ENCODE measurements at places on chromosomes 2 and 18.

DNA sequence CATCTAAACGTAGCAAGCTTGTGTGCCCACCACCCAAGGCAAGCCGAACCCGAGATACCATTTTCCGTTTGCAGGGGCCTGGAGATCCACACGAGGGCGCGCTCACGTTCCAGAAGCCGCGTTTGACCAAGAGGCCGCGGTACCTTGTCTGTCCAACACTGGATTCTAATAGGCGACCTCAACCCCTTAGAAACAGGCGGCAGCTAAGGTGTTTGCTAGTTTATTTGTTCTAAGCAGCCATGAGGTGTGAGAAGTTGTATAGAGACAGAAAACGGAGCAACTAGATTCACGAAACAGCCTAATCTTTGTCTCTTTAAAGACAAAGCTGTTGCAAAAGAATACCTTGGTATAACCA, 4.2 kb downstream of the HOXD11 start:
- no peak for DNase-seq

- no peak for DNase-seq
Observed at GRCh38 chr2:101617188-101617587, 80.3 kb upstream of the MAP4K4 start.

DNA sequence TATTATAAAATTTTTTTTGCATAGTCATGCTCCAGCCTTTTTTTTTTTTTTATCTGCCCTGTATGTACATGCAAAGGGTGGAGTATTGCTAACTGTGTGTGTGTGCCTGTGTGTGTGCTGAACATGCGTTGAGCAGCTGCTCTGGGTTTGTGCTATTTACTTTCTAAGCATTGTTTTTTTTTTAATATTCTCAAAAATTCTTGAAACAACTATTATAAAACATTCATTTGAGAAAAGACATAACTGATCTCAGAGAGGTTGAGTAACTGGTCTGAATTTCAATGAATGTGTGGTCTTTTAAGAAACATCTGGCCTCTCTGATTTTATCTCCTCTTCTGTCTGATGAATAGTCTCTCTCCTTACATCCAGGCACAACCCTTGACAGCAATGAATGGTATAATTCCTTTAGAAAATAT, 366.0 kb upstream of the SLC14A2 start:
- no peak for DNase-seq

DNA sequence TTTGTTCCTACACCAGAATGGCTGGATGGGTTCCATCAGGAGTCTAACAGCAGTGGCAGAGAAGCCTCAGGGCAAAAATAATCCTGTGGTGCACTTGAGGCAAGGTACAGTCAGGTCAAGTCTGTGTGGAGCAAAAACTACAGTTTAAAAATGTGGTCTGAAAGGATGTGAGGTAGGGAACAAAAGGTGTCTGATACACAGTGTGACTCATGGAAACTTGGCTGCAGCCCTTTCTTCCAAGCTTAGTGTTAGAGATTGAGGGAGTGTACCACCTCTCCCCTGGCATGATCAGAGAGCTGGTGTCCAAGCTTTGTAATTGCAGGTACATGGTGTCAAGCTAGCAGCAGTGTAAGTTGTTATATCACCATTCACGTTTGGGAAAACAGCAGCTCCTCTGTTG, 8.9 kb downstream of the ANKAR start:
- DNase-seq = no peak

- DNase-seq = no peak
Observed at GRCh38 chr2:217222309-217222910, 362.5 kb upstream of the TNP1 start.

DNA sequence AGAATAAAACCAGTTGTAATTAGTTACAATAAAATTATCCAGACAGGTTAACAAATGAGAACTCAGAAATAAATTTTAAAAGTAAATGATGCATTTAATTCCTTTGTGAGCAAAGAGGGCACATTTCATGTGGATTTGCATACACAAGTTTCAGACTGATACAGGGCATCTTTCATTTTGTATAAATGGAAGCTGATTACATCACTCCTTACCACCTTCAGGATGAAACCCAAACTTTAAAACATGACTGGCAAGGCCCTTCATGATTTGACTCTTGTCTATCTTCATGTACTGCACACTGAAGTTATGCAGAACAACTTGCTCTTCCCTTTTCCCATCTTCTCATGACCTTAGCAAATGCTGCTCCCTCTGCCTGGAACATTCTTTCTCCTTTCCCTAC, 26.9 kb downstream of the EFEMP1 start:
- DNase-seq = no peak

- no peak for DNase-seq
Observed at GRCh38 chr18:38497266-38497665, 931.7 kb upstream of the CELF4 start.

- no peak for DNase-seq
Observed at GRCh38 chr2:214593727-214594126, 182.9 kb downstream of the VWC2L start.

GRCh38 chr2:5923957-5924945, 232.1 kb downstream of the SOX11 start:
- DNase-seq = no peak

- no peak for DNase-seq
Observed at GRCh38 chr18:6747646-6748045, 18.1 kb downstream of the ARHGAP28 start.

DNA sequence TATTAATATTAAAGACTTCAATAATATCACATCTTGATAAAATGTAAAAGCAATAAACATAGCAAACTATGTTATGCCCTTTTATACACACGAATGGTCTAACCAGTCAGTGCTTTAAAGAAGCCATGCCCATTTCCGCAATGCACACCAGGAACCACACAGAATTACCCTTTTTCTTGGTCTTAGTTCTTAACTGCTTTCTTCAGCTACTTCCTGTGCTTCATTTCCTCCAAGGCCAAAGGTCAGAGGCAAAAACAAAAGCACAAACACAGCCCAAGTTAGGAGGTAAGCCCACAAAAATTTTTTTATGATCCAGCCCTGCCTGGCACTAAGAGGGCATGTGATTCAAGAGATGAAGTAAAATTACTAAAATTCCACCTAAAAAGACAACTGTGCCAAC, 267.2 kb downstream of the FBXO15 start:
- DNase-seq = no peak

GRCh38 chr2:29270701-29271121, 155.5 kb downstream of the CLIP4 start:
- DNase-seq = no peak

DNA sequence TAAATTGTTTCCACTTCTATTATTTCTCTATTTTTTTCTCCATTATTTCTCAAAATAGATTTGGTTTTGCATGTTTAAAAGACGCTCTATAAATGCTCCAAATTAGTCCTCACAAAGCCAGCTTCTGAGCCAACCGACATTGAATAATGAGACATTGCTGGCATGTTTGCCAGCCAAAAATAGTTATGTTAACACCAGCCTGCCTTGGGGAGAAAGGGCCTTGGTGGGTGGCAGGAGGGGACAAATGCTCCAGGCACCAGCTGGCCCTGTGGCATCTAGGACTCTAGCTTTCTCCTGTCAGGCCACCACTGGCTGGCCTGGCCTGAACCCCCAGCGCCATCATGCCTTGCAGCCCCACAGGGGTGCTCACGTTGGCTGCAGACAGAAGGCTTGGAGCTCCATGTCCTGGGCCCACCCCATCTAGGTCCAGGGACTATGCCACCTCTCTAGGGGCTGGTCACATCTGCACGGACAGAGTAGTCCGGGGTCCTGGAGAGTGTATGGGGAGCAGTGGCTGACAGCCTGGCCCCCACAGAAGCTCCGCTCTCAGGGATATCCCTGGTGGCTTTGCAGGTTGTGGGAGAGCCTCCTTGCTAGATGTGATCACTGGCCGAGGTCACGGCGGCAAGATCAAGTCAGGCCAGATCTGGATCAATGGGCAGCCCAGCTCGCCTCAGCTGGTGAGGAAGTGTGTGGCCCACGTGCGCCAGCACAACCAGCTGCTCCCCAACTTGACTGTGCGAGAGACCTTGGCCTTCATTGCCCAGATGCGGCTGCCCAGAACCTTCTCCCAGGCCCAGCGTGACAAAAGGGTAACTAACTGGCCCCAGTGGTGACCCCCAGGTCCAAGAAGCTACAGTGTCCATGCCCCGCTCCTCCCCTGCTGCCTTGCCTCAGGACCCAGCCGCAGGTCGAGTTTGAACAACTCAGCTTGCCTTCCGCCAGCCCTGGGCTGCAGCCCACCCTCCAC, 12.5 kb downstream of the ABCG8 start:
- DNase-seq = no peak

- DNase-seq = no peak
Observed at GRCh38 chr2:150144546-150145298, 342.7 kb downstream of the RND3 start.

DNA sequence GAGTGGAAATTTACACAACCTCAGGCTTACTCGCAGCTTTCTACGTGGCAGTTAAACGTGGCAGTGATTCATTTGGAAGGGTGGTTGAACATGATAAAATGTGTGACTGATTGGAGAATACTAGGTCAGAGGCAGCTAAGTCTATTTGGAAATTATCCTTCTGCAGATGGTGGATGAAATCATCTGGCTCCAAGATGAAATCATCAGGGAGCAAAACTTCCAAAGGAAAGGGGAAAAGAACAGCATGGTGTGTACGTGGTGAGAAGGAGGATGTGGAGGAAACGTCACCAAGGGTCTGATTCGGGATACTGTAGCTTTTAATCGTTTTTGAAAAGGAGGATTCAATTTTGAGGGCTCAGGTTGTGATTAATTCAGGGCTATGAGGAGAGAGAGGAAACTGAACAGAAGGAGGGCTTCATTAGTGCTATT, 47.9 kb downstream of the COL3A1 start:
- no peak for DNase-seq

DNA sequence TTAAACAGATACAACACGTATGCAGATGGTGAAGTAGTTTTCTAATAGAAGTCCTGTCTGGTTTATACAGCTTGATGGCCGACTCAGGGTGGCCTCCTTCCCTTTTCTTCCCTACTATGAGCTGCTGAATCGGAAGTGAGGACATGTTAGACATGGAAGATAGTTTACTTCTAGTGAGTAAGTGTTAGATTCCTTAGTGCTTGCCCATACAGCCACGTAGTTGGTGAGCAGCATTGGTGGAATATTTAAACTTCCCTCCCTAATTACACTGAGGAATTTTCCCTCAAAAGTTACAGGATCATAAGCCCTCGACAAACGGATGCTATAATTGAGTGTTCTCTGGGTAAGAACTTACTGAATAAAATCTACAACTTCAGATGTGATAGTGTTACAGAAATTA, 52.1 kb downstream of the RHBDD1 start:
- no peak for DNase-seq

GRCh38 chr2:18117592-18117991, 239.1 kb downstream of the KCNS3 start:
- DNase-seq = no peak

DNA sequence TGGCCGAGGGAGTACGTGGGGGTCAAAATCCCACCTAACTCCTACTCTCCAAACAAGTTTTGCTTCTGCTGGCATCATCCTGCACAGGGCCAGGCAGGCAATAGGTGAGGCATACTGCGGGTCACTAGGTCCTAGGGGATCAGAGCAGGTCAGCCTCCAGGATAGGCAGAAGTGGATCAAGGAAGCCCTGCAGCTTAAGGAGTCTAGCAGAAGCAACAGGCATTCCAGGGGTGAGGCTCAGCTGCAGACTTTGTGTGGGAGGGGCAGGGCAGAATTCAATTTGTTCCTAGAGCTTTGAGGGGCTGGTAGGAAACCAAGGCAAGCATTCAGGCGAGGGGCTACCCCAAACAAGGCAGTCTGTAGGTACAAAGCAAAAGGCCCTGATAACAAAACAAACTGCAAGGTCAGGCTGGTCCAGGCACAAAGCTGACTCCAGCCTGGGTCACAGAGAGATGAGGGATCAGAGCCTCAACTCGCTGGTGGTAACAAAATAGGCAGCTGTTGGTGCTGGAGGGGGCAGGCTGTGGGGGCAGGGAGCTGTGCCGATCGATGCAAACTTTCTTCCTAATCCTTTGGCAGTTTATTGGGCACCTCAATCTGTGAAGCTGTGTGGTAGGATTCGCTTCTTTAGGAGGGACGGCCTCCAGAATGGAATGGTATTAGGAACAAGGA, 101.4 kb upstream of the STPG4 start:
- no peak for DNase-seq

DNA sequence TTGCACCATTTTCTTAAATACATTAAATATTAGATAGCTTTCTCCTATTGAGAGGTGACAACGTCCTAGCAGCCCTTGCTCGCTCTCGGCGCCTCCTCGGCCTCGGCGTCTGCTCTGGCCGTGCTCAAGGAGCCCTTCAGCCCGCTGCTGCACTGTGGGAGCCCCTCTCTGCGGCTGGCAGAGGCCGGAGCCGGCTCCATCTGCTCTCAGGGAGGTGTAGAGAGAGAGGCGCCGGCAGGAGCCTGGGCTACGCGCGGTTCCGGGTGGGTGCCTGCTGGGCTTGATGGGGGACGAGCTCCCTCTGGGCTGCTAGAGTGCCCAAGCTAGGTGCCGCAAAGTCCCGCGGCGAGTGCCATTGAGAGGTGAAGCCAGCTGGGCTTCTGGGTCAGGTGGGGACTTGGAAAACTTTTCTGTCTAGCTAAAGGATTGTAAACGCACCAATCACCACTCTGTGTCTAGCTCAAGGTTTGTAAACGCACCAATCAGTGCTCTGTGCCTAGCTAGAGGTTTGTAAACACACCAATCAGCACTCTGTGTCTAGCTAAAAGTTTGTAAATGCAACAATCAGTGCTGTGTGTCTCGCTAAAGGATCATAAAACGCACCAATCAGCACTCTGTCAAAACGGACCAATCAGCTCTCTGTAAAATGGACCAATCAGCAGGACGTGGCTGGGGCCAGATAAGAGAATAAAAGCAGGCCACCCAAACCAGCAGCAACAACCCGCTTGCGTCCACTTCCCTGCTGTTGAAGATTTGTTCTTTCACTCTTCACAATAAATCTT, 3.1 kb downstream of the RPRD1A start:
- DNase-seq = no peak

GRCh38 chr18:33761363-33761762, 183.3 kb downstream of the ASXL3 start:
- DNase-seq = no peak

DNA sequence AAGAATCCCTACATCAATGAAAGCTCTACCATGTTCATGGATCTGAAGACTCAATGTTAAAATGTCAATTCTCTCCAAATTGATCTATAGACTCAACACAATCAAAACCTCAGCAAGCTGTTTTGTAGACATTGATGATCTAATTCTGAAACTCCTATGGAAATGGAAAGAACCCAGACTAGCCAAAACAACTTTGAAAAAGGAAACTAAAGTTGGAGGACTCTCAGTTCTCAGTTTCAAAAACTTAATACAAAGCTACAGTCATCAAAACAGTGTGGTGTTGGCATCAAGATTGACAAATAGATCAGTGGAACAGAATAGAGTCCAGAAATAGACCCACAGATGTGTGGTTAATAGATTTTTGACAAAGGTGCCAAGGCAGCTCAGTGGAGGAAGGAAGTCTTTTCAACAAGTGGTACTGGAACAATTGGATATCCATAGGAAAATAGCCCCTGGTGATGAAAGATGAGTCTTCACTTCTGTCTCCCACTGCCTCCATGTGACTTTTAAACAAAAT, 30.4 kb downstream of the LBH start:
- no peak for DNase-seq

GRCh38 chr18:63169853-63170252, 149.7 kb downstream of the BCL2 start:
- no peak for DNase-seq

GRCh38 chr2:129276978-129277584, 702.4 kb upstream of the RAB6C start:
- DNase-seq = no peak

Measured in stimulated activated CD8-positive, alpha-beta memory T cell treated with anti-CD3 and anti-CD28 coated beads, Interleukin-4, amount 100 ng/mL, for 24 hours (primary cell).